ENCODE measurements at places on chromosomes 12 and 14.

DNA sequence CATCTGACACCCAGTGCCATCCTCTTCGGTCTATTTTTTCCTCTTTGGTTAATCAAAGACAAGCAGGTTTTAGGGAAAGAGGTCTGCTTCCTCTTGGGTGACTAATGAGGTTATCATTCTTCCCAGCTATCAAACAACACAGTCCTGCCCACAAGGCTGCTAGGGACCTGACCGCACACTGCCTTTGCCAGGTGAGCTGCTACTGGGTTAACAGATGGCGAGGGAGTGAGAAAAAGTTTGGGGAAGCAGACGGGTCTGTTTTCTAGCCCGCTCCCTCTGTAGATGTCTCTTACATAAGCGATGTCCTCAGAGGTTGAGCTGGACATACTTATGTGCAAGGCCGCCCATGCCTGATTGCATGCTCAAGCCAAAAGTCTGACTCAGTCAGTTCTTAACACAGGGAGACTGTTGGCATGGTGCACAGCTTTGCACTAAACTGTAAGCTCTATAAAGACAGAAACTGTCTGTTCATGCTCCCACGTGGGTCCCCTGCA is 94.1 kb downstream of the SLC15A4 start:
- DNase-seq, result no peak

DNA sequence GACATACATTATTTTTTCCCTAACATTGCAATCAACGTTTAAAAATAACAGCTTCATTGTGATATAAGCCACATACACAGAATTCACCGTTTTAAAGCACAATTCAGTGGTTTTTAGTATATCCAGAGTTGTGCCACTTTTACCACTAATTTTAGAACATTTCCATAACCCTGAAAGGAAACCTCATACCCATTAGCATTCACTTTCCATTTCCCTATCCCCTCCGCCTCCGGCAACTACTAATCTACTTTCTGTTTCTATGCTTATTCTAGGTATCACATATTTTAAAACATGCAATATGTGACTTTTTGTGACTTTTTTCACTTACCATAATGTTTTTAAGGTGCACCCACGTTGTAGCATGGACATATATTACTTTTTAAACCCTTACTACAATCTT is 55.6 kb upstream of the ISM2 start:
- DNase-seq, result no peak

DNA sequence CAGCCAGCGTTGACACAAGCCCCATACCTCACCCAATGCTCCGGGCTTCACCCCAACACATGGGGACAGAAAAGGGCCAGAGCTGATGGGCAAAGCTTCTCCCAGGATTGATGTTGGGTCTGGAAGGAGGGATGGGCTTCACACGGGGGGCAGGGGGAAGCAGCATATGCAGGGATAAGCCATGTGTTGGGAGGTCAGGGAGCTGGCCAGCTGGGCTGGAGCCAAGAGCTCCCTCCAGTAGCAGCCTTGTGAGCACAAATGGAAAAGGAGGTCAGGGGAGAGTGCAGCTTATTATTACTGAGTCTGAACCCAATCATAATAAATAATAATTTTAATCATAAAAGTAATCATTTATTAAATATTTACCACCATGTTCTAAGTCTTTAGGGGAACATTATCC is 9.3 kb downstream of the PLEKHD1 start:
- no peak for DNase-seq

DNA sequence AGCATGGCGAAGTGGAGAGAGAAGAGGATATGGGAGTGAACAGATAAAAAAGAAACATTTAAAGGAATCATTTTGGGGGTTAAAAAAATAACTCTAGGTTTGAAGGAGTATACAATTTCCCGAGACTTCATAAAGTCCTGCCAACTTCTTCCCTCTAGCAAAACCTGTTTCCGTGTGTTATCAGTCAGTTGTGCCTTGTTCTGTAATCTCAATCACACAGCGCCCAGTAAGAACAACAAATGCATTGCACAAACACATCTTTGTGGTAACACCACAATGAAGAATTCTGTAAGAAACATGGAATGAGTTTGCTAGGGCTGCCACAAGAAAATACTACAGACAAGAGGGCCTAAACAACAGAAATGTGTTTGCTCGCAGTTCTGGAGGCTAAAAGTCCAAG is 144.7 kb upstream of the FUT8 start:
- no peak for DNase-seq

GRCh38 chr12:8145754-8146441 is 10.9 kb upstream of the ZNF705A start:
- no peak for DNase-seq

GRCh38 chr12:42468341-42468821 is 121.2 kb downstream of the PRICKLE1 start:
- no peak for DNase-seq

- DNase-seq, result peak; percentile 12
Observed at GRCh38 chr12:6827982-6828780, at the start of gene P3H3. Gene P3H3, plus strand, starts transcription at chr12:6828407. Its CDS starts 34 bp downstream, at chr12:6828441.

DNA sequence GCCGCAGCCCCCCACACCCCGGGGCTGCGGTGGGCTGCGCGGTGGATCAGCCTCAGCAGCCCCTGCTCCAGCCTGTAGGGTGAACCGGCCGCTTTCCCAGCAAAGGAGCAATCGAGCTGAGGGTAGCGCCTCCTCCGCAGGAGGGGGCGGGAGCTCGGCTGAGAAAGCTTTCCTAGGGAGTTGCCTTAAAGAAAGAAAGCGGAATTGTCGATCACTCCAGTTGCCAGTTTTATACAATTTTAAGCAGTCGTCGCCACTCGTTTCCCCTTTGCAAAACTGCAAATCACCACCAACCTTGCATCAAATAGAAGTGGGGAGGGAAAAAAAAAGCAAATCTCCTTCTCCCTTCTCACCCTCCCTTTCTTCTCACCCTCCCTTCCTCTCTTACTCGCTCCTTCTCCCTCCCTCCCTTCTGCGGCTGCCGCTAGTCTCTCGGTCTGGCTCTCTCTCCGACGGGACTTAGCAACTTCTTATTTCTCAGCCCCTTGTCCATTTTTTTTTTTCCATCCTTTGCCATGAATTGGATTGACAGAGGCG is at the start of gene PDE3A:
Gene PDE3A (plus strand): TSS at position 424 of the 537 bp plus-strand sequence. CDS start 748 bp downstream, outside the sequence.
- no peak for DNase-seq

GRCh38 chr12:92019491-92020277 is 126.0 kb downstream of the BTG1 start:
- DNase-seq, result no peak

DNA sequence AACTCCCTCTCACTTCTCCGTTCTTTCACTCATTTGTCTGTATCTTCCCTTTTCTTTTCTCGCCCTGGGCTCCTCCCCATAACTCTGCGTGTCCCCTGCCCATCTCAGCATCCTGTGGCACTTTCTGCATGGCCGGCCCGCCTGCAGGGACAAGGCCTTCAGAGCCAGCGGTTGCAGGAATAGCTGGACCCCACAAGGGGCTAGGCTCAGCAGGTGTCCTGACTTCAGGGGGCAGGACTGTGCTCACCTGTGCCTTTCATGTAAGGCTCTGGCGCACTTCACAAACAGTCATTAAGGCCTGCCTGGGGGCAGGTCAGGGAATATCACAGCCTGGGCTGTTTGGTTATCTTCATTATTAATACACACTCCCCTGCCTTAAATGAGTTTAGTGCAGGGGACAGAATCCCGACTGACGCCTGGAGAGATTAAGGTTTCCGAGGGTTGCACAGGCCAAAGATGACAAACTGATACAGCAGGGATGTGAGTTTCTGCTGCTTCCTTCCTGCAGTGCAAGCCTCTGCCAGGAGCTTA is 768.8 kb upstream of the TBX3 start:
- DNase-seq, result no peak

GRCh38 chr12:125064492-125064891 is 743 bp upstream of the AACS start:
- DNase-seq, result no peak

GRCh38 chr12:93460902-93461301 is 6.4 kb upstream of the MRPL42 start:
- no peak for DNase-seq

DNA sequence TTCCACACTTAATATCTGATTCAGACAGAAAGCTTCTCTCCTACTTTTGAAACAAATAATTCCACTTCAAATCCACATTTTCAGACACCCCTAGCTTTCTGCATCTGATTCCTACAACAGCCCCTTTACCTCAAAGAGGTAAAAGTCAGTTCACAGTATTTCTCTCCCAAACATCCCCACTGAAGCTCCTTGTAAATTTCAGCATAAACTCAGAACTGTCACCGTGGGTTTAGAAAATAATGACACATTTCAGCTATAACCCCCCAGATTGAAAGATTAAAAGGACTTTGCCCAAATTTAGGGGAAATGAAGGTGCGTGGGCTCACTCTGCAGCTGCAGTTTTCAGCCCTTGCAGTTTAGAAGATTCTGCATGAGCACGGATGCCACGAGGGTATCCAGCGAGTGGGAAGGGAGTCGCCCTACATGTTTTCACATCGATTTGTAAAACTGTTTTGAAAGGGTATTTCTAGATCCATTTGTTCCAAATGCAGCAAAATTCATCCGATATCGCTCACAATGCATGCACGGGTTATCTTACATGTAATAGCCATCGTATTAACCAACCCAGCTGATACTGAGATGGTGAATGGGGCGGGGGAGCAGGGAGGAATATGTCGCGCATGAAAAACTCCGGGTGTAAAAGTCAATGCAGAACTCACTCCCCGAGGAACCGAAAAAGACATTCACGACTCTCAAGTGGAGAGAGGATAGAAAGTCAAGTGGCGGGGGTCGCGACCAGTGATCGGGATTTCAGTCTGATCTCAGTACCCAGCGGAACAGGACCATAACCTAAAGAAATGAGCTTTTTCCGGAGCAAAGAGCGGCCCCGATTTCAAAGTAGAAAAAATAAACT is 5.0 kb upstream of the CCND2 start:
- DNase-seq, result no peak

DNA sequence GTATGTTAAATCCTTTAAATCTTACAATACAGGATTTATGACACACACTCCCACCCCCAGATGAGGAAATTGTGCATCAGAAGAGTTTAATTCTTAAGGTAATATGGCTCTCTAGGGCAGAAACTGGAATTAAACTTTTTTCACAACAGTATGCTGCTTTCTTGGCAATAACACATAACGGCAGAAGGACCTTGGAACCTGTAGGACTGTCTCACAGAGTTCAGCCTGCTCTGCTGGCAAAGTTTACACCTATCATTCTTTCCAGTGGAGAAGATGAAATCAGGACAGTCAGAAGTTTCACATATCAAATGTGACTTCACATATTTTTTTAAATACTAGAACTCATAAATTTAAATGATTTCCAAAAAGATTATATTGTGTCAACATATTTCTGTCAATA is 30.6 kb upstream of the MYF6 start:
- DNase-seq, result no peak

DNA sequence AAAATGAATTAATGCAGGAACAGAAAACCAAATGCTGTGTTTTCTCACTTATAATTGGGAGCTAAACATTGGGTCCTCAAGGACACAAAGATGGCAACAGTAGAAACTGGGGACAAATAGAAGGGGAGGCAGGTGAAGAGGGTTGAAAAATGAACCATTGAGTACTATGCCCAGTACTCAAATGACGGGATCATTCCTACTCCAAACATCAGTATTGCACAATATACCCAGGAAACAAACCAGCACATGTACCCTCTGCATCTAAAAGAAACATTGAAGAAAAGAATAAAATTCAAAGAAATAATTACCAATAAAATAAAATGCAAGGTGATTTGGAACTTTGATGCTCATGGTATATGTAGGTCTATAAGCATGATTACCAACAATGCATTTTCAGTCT is 110.8 kb downstream of the LMO3 start:
- DNase-seq, result no peak

DNA sequence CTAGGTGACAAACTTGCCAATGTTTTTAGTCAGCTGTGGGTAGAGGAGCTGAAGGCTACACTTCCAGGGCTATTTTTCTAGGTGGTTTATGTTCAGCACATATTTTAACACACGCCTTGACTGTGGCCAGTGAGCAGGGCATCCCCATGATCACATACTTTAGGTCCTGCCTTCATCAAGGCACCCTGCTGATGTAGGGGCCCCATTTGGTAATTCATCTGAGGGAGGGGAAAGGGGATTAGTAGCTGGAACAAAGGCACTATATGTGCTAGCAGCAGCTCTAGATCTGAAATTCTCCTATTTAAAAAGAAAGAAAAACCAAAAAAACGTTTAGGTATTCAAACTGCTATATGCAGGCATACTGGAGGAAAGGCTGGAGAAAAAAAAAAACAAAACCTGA is 14.5 kb downstream of the EGLN3 start:
- no peak for DNase-seq

DNA sequence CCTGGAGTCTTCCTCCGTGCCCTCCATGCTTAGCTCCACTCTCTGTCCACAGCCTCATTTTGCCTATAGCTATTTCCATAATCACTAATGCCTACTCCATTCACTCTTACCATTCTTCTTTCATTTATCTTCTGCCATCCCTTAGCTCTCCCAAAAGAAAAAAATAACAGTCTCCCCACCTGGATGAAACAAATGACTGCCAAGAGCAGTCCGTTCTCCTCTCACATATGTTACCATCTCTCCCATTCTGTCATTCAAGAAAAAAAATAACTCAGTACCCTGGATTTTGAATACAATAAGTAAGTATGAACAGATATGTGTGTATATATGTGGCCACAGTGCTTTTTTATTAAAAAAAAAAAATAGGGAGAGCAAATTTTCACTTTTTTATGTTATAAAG is 13.2 kb downstream of the DUSP16 start:
- no peak for DNase-seq

All from immature natural killer cell (primary cell).